Posterior vena cava (tissue), 2 donors: ENCODE measurements at places on chromosomes 12 and 14. TPM values are rescaled to one million over a fixed set of nuclear protein-coding genes. Genes with fewer than 3 reads are reported as not detected.

TSFM gene
- total RNA-seq = 15.9 TPM

DCN gene
- total RNA-seq = 1,461 TPM

LPAR5 gene
- total RNA-seq = 2.3 TPM

FKBP4 gene
- total RNA-seq = 43.1 TPM

TSHR gene
- total RNA-seq = 0.29 TPM

LETMD1 gene
- 21.3 TPM for total RNA-seq

TAPBPL gene
- total RNA-seq = 20.6 TPM

PLBD1 gene
- 12.4 TPM for total RNA-seq

ZNF891 gene
- total RNA-seq = 2.5 TPM

XRCC3 gene
- 4.9 TPM for total RNA-seq

CLEC4C gene
- total RNA-seq = not detected

HSPA2 gene
- 49.0 TPM for total RNA-seq

LRP1-AS gene
- total RNA-seq = not detected

SERPINA10 gene
- total RNA-seq = not detected

ITPR2 gene
- total RNA-seq = 40.3 TPM

PLCZ1 gene
- not detected for total RNA-seq

RGS6 gene
- total RNA-seq = 1.1 TPM

CISTR gene
- not detected for total RNA-seq
